ENCODE measurements at places on chromosomes 16 and 17.

DNA sequence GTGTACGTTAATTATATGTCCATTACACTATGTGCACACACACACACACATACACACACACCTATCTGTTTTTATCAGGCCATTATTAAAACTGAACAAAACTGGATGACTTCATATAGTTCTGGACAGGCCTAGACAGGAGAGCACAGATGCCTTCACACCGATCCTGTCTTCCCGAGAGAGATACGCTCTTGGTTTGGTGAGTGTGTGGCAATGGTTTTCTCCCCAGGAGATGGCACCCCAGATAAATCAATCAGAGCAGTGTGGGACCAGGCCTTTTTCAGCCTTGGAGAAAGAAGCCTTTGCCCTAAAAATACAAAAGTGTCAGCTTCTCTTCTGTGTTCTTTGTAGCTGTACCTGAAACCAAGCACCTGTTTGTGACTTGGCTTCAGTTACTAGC is 83.7 kb downstream of the CPPED1 start:
- H3K27ac ChIP-seq: no peak overlapping the region
- no peaks in the 10 kb centered on the region for H3K36me3 ChIP-seq
- no peaks in the 10 kb centered on the region for H3K4me1 ChIP-seq
- ATAC-seq: no peak

DNA sequence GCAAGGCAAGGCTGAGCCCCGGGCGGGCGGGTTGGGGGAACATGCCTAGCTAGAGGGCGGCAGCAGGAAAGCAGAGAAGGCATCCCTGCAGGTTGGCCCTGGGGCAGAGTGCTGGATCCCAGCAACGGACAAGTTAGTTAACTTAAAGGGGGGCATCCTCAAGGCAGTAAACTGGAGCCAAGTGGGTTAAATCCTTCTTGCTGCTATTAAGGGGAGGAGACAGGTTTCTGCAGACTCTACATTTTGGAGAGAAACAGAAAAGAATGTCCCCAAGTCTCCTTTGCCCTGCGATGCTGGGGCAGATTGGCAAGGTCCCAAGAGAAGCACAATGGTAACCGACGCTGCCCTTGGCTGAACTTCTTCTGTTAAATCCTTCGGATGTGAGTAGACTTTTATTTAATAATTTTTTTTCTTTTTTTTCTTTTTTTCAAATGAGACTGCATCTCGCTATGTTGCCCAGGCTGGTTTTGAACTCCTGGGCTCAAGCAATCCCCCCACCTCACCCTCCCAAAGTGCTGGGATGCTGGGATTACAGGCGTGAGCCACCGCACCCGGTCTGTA is 14.0 kb downstream of the ATP5PD start:
- ATAC-seq: no peak
- H3K27ac ChIP-seq: peak overlapping the region; percentile 9
- H3K27me3 ChIP-seq: no peaks in the 10 kb centered on the region

GRCh38 chr17:791829-792228 is 9.7 kb downstream of the MRM3 start:
- no peak overlapping the region for H3K4me3 ChIP-seq
- no peak overlapping the region for H3K27ac ChIP-seq
- no peaks in the 10 kb centered on the region for H3K36me3 ChIP-seq
- ATAC-seq: no peak

DNA sequence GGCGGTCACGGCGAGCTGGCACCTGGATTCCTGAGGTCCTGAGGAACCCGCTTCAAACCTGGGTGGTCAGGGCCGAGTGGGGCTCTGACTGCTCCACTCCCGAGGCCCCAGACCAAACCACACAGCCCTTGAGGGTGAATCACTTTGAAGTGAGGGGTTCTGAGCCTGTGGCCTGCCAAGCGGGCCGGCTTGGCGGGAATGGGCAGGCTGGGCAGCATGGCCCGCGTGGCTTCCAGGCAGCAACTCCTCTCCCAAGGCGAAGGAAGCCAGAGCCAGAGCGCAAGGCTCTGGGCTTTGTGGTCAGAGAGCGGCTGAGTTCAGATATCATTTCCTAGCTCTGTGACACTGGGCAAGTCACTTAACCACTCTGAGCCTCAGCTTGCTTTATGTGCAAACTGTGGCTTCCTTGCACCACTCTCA is 42.7 kb downstream of the CMIP start:
- H3K4me1 ChIP-seq: peaks cover 81% of the 10 kb centered on the region
- no peaks in the 10 kb centered on the region for H3K36me3 ChIP-seq
- H3K27me3 ChIP-seq: no peaks in the 10 kb centered on the region
- ATAC-seq: no peak
